ENCODE measurements at places on chromosomes 12 and 14. TPM values are rescaled to one million over a fixed set of nuclear protein-coding genes. Genes with fewer than 3 reads are reported as not detected.

GRCh38 chr12:53046655-53047220, 3.1 kb upstream of the TNS2 start:
- H3K4me3 ChIP-seq: peak overlapping the region; percentile 90
- H3K27me3 ChIP-seq: no peaks in the 10 kb centered on the region
- H3K27ac ChIP-seq: peak overlapping the region; percentile 82

FGF6 gene
- total RNA-seq: not detected

CD9 gene
- total RNA-seq: 40.5 TPM

- no peak overlapping the region for H3K4me3 ChIP-seq
- H3K27me3 ChIP-seq: peaks cover 14% of the 10 kb centered on the region
- H3K27ac ChIP-seq: no peak overlapping the region
- no peaks in the 10 kb centered on the region for H3K36me3 ChIP-seq
- DNase-seq: no peak
- peaks cover 14% of the 10 kb centered on the region for H3K4me1 ChIP-seq
Observed at GRCh38 chr12:48750215-48750614, 33.7 kb upstream of the CCNT1 start.

GRCh38 chr14:61444215-61444768, 122.9 kb downstream of the PRKCH start:
- peak overlapping the region; percentile 70 for H3K4me3 ChIP-seq
- peak; percentile 91 for DNase-seq
- peak overlapping the region; percentile 87 for H3K27ac ChIP-seq
- no peaks in the 10 kb centered on the region for H3K27me3 ChIP-seq
- H3K36me3 ChIP-seq: peaks cover 44% of the 10 kb centered on the region
- peaks cover 83% of the 10 kb centered on the region for H3K4me1 ChIP-seq

DNA sequence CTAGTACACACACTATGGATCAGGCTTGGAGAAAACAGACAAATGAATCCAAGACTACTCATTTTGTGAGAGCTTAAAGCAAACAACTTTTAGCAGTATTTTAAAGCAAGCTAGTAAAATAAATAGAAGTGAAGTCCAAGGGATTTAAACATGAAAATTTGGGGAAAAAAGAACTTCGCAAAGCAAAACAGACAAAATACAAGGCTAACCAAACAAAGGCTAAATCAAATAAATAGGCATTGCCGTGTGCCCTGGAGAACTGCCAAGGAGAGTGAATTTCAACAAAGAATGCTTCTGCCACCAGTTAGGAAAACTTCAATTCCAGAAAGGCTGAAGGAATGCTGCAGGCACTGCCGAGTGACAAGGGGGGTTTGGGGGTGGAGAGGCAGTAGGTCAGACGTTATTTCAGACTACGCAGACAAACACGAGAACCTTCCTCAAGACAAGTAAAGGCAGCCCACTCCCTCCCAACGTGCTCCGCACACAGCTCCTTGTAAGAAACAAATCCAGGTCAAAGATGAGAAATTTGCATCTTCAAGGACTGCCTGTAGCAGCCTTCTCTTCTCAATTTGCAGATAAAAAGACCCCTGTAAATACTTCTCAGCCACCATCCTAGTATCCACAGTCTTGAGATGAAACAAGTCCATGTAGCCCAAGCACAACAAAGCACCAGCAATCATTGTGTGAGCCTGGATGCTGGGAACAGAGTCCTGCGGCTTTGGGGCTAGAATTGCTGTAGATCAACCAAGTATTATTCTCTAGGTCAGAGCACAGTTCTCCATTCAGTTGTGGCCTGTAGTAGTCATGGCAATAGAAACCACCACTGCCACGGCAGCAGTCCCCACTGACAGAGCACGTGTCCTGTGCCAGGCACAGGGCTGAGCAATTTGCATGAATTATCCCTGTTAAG, 43.3 kb downstream of the EFCAB11 start:
- H3K4me1 ChIP-seq: no peaks in the 10 kb centered on the region
- no peak overlapping the region for H3K4me3 ChIP-seq
- DNase-seq: no peak
- H3K27me3 ChIP-seq: peaks cover 28% of the 10 kb centered on the region
- no peaks in the 10 kb centered on the region for H3K36me3 ChIP-seq

DNA sequence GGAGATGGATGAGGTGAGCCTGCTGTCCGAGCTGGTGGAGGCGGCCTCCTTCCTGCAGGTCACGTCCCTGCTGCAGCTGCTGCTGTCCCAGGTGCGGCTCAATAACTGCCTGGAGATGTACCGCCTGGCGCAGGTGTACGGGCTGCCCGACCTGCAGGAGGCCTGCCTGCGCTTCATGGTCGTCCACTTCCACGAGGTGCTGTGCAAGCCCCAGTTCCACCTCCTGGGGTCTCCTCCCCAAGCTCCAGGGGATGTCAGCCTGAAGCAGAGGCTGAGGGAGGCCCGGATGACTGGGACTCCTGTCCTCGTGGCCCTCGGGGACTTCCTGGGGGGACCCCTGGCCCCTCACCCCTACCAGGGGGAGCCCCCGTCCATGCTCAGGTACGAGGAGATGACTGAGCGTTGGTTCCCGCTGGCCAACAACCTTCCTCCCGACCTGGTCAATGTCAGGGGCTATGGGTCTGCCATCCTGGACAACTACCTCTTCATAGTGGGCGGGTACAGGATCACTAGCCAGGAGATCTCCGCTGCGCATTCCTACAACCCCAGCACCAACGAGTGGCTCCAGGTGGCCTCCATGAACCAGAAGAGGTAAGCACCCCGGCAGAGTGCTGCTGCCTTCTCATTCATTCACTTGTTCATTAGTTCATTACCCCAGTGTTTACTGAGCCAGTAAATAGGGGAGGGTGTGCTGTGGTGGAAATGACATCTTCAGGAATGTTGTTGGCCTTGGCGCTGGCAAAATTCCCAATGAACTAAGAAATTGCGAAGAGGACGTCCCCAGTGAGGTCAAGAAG, 774 bp upstream of the MANSC4 start:
- peaks cover 20% of the 10 kb centered on the region for H3K27me3 ChIP-seq
- peaks cover 30% of the 10 kb centered on the region for H3K4me1 ChIP-seq
- DNase-seq: no peak
- H3K36me3 ChIP-seq: peaks cover 26% of the 10 kb centered on the region
- H3K4me3 ChIP-seq: peak overlapping the region; percentile 84

DNA sequence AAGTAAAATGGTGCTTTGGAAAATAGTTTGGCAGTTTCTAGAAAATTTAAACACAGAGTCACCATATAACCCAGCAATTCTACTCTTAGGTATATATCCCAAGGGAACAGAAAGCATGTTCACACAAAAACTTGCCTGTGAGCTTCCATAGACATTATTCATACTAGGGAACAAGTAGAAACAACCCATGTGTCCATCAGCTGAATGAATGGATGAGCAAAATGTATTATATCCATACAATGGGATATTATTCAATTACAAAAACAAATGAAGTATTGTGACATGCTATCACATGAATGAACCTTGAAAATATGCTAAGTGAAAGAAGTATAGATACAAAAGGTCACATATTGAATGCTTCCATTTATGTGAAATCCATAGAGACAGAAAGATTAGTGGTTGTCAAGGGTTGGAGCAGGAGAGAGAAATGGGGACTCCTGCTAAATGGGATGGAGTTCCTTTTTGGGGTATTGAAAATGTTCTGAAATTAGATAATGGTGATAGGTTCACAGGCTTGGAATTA, 7.9 kb downstream of the SLC10A1 start:
- H3K27me3 ChIP-seq: no peaks in the 10 kb centered on the region
- H3K36me3 ChIP-seq: no peaks in the 10 kb centered on the region
- DNase-seq: no peak
- H3K4me3 ChIP-seq: no peak overlapping the region
- no peaks in the 10 kb centered on the region for H3K4me1 ChIP-seq

DNA sequence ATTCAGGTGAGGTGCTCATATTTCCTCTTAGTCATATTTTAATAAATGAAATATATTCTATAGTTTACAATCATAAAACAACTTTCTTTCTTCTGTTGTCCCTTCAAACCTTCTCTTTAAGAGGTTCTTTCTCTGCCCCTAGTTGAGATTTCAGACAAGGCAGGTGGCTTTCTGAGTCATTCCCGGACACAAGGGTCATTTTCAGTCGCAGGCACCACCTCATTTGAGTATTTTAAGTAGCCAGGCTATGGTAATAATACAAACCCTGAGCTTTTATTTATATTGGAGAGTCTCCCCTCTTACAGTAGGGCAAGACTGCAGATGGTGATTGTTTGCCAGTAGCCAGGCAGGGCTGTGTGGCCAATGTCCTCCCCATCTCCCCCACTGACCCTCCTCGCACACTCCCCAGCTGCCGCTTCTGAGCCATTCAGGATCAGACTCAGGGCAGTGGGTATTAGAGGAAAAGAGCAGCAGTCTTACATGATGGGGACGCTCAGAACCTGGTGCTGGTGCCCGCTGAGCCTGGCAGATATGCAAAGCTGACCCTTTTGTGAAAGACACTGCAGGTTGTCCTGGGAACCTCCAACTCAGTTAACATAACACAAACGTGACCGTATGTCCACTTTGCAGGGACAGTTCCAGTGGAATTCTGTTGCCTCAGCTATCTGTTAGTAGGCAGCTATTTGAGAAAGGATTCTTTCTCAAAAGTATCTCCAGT, 101.1 kb upstream of the BCL2L14 start:
- no peaks in the 10 kb centered on the region for H3K27me3 ChIP-seq
- peaks cover 21% of the 10 kb centered on the region for H3K36me3 ChIP-seq
- no peak overlapping the region for H3K27ac ChIP-seq
- no peak overlapping the region for H3K4me3 ChIP-seq
- H3K4me1 ChIP-seq: peaks cover 21% of the 10 kb centered on the region

DNA sequence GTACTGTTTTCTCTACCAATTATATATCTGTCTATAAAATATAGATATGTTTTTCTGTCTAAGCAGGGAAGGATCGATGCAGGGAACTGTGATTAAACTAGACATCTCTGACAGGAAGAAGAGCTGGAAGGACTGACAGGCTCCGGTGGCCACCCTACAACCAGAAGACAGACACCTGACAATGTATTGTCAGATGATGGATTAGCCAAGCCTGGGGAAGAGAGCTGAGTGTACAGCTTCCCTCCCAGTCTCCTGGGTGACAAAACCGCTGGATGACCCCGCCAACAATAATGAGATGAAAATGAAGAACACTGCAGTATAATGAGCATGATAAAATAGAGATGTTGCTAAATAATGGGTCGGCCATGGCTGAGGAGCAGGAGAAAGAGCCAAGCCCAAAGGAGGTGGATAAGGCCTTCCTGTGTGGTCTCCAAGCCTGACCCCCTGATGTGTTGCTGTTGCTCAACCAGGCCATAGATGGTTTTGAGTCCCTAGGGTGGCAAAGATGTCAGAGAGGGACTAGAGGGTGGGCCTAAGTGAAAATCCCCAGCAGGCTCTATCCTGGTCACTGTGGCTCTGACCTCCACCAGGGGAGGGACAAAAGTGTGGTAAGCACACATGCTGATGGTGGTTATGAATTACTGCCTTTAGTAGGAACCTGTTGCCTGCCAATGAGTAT, 28.2 kb downstream of the DHRS2 start:
- no peak overlapping the region for H3K4me3 ChIP-seq
- H3K27me3 ChIP-seq: peaks cover 3% of the 10 kb centered on the region
- no peak overlapping the region for H3K27ac ChIP-seq
- no peaks in the 10 kb centered on the region for H3K4me1 ChIP-seq
- no peaks in the 10 kb centered on the region for H3K36me3 ChIP-seq

DNA sequence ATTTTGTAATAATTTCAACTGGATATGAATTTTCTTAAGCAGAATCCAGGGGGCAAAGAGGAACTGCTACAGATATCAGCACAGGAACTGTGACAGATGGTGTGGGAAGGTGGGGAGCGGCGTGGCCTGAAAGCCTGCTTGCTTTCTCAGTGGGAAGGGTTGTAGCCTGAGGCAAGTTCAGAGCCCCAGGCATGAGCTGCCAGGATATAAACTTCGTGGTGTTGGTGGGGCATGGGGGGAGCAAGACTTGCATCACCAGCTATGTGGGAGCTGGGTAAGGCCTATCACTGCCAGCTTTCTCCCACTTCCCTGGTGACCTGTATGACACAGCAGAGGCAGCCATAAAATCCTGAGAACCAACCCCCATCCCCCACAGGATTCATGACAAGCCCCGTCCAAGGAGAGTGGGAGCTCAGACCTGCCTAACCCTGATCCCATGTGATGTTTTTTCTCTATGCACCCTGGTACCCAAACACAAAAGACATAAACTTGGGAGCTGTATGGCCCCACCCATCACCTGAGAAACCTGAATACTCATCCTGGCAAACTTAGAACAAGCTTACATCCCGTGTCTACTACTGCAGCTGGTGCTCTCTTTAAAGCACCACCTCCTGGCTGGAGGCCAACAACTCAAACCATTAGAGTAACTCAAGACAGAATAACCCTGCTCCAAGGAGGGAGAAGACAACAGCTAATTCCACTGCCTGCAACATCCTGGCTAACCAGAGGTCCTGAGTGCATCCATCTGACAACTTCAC, 16.5 kb downstream of the CLEC1A start:
- peaks cover 16% of the 10 kb centered on the region for H3K27me3 ChIP-seq
- DNase-seq: no peak
- H3K27ac ChIP-seq: no peak overlapping the region
- H3K36me3 ChIP-seq: no peaks in the 10 kb centered on the region
- no peaks in the 10 kb centered on the region for H3K4me1 ChIP-seq
- no peak overlapping the region for H3K4me3 ChIP-seq

ABHD12B gene
- not detected for total RNA-seq

KRT2 gene
- not detected for total RNA-seq

GRCh38 chr14:103897075-103897947, 30.9 kb upstream of the TDRD9 start:
- H3K27ac ChIP-seq: no peak overlapping the region
- no peak overlapping the region for H3K4me3 ChIP-seq
- DNase-seq: no peak

GRCh38 chr12:92529944-92530343, 172.8 kb upstream of the PLEKHG7 start:
- H3K27me3 ChIP-seq: no peaks in the 10 kb centered on the region
- H3K4me3 ChIP-seq: no peak overlapping the region
- H3K27ac ChIP-seq: peak overlapping the region; percentile 3
- H3K4me1 ChIP-seq: peaks cover 16% of the 10 kb centered on the region

MBD6 gene
- 67.5 TPM for total RNA-seq

GRCh38 chr12:131640525-131640924, 70.4 kb upstream of the SFSWAP start:
- peaks cover 5% of the 10 kb centered on the region for H3K27me3 ChIP-seq
- DNase-seq: no peak
- H3K27ac ChIP-seq: no peak overlapping the region
- no peak overlapping the region for H3K4me3 ChIP-seq

MYO1A gene
- 1.7 TPM for total RNA-seq

SCNN1A gene
- total RNA-seq: not detected

All from activated CD4-positive, alpha-beta T cell treated with anti-CD3 and anti-CD28 coated beads, Interleukin-2, amount 10 ng/mL, durations not matched to agents 24 days and 14 days (primary cell).